Mesenchymal stem cell (in vitro differentiated cells and primary cell): ENCODE measurements at places on chromosomes 16 and 17.

DNA sequence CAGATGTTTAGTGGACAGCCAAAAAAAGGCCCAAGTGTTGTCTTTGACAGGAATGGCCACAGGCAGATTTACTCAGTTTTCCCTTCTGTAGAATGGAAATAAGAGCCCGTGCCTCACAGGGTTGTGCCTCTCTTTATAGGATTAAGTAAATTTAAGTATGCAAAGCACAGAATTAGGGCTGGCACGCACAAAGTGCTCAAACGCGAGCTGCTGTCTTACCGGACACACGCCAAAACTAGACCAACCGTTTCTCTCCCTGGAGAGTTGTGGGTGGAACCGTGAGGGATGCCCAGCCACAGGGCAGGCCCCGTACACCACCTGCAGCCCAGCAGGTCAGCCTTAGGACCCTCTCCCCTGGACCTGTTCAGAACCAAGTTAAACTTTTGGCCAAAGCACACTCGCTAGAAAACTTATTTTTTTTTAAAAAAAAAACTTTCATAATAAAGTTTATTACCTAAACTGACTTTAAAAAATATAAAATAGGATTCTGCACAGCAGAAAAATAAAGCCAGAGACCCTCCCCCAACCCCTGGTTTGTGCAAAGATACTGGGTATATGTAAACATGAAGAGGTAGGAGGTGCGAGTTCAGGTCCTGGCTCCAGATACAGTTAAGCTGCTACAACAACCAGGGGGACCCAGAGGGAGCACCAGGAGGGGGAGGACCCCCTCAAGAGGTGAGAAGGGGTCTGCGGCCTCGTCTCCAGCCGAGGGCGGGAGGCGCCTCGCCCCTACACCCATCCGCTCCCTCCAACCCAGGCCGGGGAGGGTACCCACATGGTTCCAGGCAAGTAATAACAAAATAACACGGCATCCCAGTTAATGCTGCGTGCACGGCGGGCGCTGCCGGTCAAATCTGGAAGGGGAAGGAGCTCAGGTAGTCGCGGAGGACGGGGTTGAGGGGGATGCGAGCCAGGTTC lies 1.8 kb downstream of the SOCS1 start:
- H3K27ac ChIP-seq = no peak overlapping the region
- no peak for DNase-seq
- H3K4me3 ChIP-seq = peak overlapping the region; percentile 84
- H3K27me3 ChIP-seq = no peaks in the 10 kb centered on the region

- H3K27me3 ChIP-seq = no peaks in the 10 kb centered on the region
- no peak overlapping the region for H3K4me3 ChIP-seq
- peak overlapping the region; percentile 95 for H3K27ac ChIP-seq
- H3K36me3 ChIP-seq = no peaks in the 10 kb centered on the region
- H3K4me1 ChIP-seq = peaks cover 17% of the 10 kb centered on the region
Observed at GRCh38 chr17:62822080-62822904, 14.2 kb upstream of the MARCHF10 start.

DNA sequence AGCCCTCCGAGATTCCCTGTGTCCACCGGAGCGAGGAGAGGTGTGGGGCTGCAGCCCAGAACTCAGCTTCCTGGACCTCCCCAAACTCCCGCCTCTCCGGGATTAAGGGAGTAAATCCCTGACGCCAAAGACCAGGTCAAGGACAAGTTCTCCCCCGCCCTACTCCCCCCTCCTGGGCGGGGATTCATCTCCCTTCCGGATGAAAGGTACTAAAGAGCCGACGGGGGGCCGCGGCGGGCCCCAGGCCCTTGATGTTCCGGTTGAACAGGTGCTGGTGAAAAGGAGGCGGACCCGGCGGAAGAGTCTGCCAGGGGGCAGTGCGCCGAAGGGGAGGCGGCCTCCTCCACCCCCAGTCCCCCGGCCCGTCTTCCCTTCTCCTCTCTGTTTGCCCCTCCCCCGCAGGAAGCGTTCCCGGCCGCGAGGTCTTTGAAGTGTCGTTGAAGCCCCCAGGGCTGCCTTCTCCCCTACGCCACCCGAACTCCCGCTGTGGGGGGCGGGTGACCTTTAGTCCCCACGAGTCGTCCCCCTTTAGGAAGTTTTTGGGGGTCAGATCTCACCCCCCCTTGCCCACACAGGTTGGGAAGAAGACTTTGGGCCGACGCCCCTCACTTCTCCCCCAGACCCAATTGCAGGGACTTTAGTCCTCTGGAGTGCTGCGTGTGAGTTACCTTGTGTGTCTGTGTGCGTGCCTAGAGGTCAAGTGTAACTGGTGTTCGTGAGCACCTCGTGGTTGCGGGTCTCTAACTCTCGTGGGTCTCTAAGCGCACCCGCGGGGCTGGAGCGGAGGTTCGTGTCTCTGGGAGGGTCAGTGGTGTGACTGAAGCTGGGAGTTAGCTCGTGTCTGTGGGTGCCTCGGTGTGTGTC lies 1.1 kb upstream of the MLLT6 start:
- peaks cover 46% of the 10 kb centered on the region for H3K4me1 ChIP-seq
- H3K27me3 ChIP-seq = no peaks in the 10 kb centered on the region
- no peak overlapping the region for H3K27ac ChIP-seq
- peak overlapping the region; percentile 78 for H3K4me3 ChIP-seq
- H3K36me3 ChIP-seq = peaks cover 15% of the 10 kb centered on the region

- H3K27me3 ChIP-seq = no peaks in the 10 kb centered on the region
- H3K27ac ChIP-seq = no peak overlapping the region
- H3K36me3 ChIP-seq = peaks cover 11% of the 10 kb centered on the region
- no peak for DNase-seq
- H3K4me1 ChIP-seq = no peaks in the 10 kb centered on the region
- H3K4me3 ChIP-seq = no peak overlapping the region
Observed at GRCh38 chr16:19542138-19542821, 13.2 kb upstream of the VPS35L start.

- H3K4me1 ChIP-seq = no peaks in the 10 kb centered on the region
- peaks cover 84% of the 10 kb centered on the region for H3K36me3 ChIP-seq
- no peaks in the 10 kb centered on the region for H3K27me3 ChIP-seq
- no peak for DNase-seq
- H3K27ac ChIP-seq = no peak overlapping the region
Observed at GRCh38 chr16:28834873-28835863, 11.0 kb downstream of the TUFM start.

DNA sequence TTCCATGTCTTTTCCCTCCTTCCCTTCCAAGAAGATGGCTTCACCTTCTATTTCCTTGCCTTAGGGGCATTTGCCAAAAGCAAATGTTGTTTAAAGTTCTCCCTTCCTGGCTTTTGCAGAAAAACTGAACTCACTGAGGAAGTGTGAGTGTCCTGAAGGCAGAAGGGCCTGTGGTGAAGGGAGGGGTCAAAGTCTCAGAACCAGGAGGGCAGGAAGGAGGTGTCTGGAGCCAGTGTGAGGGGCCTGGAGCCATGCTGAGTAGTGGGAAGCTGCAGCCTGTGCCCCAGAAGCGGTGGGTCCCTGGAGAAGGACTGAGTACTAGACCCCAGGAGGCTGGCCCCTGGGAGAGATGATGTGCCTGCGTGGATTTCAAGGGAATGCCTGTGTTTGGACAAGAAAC lies 23.8 kb upstream of the SUPT4H1 start:
- DNase-seq = no peak
- no peak overlapping the region for H3K4me3 ChIP-seq
- peaks cover 1% of the 10 kb centered on the region for H3K4me1 ChIP-seq
- no peaks in the 10 kb centered on the region for H3K36me3 ChIP-seq
- peaks cover 19% of the 10 kb centered on the region for H3K27me3 ChIP-seq
- H3K27ac ChIP-seq = no peak overlapping the region

DNA sequence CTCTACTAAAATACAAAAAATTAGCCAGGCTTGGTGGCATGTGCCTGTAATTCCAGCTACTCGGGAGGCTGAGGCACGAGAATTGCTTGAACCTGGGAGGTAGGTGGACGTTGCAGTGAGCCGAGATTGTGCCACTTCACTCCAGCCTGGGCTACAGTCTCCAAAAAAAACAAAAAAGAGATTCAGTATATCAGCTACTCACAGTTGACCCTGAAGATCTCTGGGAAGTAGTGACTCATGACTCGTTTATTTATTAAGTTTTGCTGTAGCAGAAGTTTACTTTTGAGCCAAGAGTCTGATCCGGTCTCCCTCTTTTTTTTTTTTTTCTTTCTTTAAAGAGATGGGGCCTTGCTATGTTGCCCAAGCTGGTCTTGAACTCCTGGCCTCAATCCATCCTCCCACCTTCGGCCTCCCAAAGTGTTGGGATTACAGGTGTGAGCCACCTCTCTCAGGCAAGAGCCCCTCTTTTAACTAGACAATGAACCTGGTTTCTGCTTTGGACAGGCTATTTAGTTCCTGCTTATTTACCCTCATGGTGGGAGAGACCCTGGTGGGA lies 4.4 kb downstream of the MVP start:
- peak overlapping the region; percentile 72 for H3K4me3 ChIP-seq
- H3K4me1 ChIP-seq = peaks cover 41% of the 10 kb centered on the region
- peak; percentile 81 for DNase-seq
- H3K36me3 ChIP-seq = peaks cover 19% of the 10 kb centered on the region

GRCh38 chr16:85449191-85449884 lies 163.8 kb upstream of the GSE1 start:
- DNase-seq = no peak
- no peaks in the 10 kb centered on the region for H3K36me3 ChIP-seq
- H3K27ac ChIP-seq = no peak overlapping the region
- H3K27me3 ChIP-seq = no peaks in the 10 kb centered on the region

DNA sequence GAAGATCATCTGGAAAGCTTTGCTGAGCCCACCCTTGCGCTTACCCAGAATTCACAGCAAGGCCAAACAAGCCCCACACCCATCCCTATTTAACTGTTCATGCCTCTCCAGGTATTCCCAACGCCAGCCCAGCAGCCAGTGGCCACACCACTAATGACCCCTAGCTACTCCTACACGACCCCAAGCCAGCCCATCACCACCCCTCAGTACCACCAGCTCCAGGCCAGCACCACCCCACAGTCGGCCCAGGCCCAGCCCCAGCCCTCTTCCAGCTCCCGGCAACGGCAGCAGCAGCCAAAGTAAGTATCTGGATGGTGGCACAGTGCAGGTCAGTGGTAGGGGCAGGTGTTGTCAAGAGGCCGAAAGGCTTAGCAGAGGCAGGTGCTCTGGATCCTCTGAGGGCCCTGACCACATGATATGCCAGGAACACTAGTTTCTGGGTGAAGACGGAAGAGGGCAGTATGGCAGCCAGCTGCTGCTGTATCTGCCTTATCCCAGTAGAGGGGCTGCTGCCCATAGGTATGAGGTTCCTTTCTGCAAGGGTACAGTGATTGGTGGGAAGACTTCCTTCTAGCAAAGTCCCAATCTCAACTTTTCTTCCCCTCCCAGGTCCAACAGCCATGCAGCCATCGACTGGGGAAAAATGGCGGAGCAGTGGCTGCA lies 10.7 kb downstream of the PROCA1 start:
- H3K4me3 ChIP-seq = no peak overlapping the region
- H3K27me3 ChIP-seq = no peaks in the 10 kb centered on the region
- DNase-seq = no peak
- H3K36me3 ChIP-seq = peaks cover 96% of the 10 kb centered on the region
- H3K4me1 ChIP-seq = peaks cover 4% of the 10 kb centered on the region
- no peak overlapping the region for H3K27ac ChIP-seq
